NCI-H510A treated with DMSO at 0.1 percent for 48 hours (cell line): ENCODE measurements at places on chromosomes 13 and 19.

- no peak for DNase-seq
These were observed 155.0 kb downstream of the POSTN start for GRCh38 chr13:37443538-37443937.

GRCh38 chr13:97376981-97377380 lies 57.0 kb upstream of the RAP2A start:
- DNase-seq = no peak

DNA sequence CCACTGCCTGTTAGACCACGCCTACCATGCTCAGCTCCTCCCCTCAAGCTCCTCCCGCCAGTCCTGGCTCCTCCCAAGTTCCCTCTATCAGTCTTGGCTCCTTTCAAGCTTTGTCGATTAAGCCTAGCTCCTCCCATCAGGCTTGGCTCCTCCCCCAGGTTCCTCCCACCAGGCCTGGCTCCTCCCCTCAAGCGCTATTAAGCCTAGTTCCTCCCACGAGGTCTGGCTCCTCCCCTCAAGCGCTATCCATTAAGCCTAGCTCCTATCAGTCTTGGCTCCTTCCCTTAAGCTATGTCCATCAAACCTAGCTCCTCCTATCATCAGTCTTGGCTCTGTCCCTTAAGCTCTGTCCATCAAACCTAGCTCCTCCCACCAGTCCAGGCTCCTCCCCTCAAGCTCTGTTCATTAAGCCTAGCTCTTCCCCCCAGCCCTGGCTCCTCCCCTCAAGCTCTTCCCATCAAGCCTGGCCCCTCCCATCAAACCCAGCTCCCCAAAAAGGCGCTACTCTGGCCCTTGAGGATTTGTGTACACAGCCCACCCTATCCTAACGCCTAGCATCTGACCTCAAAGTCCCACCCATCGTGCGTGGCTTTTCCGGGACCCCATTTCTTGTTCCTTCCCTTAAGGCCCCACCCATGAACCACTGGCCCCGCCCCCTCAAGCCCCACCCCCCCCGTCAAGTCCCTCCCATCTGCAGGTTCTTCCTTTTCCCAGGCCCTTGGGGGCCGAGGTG lies 10.0 kb downstream of the CAMSAP3 start:
- no peak for DNase-seq

- DNase-seq = no peak
These were observed 78.3 kb downstream of the CYSLTR2 start for GRCh38 chr13:48731957-48732569.
